SHP77 (cell line): ENCODE measurements at places on chromosomes 1 and 21.

GRCh38 chr1:27374362-27375086, at the start of gene FCN3:
TSS of gene FCN3 (minus strand) at chr1:27374824. CDS start at chr1:27374818, 6 bp downstream.
- no peak for DNase-seq

DNA sequence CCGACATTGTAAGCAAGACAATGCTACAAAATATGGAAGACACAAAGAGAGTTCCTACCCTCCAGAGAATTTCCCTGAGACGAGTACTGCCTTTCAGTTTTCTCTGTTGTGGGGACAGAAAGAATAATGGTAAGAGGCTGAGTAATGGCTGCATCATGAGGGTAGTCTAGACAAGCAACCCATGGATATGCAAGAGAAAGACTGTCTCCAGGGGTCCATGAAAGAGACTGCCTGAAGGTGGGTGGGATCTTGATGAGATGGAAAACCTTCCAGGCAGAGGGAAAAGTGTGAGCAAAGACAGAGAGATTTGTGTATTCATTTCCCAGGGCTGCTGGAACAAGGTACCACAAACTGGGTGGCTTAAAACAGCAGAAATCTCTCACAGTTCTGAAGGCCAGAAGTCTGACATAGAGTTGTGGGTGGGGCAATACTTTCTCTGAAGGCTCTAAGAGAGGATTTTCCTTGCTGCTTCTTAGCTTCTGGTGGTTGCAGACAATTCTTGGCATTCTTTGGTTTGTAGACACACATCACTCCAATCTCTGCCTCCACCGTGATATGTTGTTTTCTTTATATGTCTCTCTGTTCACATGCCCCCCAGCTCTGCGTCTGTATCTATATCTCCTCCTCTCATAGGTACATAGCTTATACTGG, 41.4 kb downstream of the ANP32E start:
- no peak for DNase-seq

DNA sequence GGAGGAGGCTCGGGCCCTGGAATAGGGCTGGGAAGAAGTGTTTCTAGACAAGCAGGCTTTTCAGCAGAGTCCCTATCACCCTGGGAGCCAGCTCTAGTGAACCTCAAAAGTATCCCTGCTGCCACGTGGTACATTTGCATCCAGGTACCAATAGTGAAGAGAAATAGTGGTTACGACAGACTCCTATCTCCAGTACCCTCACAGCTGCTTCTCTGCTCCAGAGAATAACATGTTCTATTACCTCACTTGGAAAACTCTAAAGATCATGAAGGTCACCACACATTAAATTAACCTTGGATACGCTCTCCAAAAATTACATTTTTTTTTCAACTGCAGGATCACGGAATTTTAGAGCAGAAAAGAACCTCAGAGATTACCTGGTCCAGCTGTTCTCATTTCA, 230.4 kb upstream of the PLD5 start:
- DNase-seq, result no peak

- no peak for DNase-seq
Measured at GRCh38 chr1:205137901-205138300, 16.1 kb upstream of the RBBP5 start.

GRCh38 chr1:203717120-203717519, 47.9 kb upstream of the LAX1 start:
- no peak for DNase-seq

DNA sequence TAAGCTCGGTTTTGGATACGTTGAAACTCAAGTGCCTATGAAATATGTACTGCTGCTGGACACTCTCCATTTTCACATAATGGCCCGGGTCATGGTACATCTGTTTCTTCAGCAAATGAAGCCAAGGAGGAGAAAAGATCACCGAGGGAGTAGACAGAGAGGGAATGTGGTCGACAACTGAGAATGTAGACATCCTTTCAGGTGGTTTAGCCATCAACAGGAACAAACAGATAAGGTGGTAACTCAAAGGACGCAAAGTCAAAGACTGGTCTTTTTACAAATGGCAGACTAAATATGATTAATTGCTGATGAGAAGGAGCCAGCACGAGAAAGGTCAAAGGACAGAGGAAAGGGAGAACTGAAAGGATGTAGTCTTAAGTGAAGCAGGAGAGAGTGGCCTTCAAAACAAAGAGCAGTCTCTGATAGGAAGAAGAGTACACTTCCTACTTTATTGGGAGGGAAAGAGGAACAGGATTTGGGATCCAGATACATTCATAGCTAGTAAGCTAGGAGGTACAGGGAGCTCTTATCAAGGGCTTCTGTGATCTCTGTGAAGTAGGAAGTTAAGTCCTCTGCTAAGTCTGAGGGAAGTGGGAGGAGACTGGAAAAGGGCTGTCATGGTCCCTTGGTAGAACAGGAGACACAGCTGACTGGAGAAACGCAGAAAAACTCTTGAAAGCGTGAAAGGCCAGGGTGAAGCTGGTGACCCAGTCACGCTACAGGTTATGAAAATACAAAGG, 28.3 kb downstream of the NUP133 start:
- no peak for DNase-seq
